ENCODE measurements at places on chromosomes 4 and X.

DNA sequence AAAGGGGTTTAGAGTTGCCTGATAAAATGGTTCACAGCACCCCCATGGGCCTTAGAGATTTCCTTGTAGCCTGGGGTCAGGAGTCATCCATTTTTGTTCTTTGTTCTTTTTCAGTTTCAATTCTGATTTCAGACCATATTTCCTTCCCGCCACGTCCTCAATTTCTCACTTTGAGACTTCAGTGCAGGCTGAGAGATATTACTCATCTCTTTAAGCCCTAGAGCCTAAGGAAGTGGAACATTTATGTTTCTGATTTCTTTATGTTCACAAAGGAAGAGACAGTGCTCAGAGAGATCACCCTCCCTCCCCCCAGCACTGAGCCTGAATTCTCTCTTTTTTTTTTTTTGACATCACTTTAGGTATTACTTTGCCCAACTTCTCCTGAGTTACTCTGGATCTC, 56.3 kb downstream of the MSN start:
- H3K27me3 ChIP-seq: no peaks in the 10 kb centered on the region
- H3K4me1 ChIP-seq: no peaks in the 10 kb centered on the region
- no peak overlapping the region for H3K27ac ChIP-seq
- peaks cover 3% of the 10 kb centered on the region for H3K36me3 ChIP-seq

- H3K4me3 ChIP-seq: peak overlapping the region; percentile 15
- peak overlapping the region; percentile 89 for H3K27ac ChIP-seq
- H3K27me3 ChIP-seq: no peaks in the 10 kb centered on the region
- H3K36me3 ChIP-seq: no peaks in the 10 kb centered on the region
- peaks cover 63% of the 10 kb centered on the region for H3K4me1 ChIP-seq
- DNase-seq: peak; percentile 84
Measured at GRCh38 chrX:6748595-6748994, 213.7 kb upstream of the VCX3A start.

- H3K4me3 ChIP-seq: no peak overlapping the region
- no peaks in the 10 kb centered on the region for H3K27me3 ChIP-seq
- H3K4me1 ChIP-seq: peaks cover 16% of the 10 kb centered on the region
- DNase-seq: no peak
- H3K27ac ChIP-seq: no peak overlapping the region
Measured at GRCh38 chr4:113294908-113295307, 245.5 kb downstream of the ANK2 start.

DNA sequence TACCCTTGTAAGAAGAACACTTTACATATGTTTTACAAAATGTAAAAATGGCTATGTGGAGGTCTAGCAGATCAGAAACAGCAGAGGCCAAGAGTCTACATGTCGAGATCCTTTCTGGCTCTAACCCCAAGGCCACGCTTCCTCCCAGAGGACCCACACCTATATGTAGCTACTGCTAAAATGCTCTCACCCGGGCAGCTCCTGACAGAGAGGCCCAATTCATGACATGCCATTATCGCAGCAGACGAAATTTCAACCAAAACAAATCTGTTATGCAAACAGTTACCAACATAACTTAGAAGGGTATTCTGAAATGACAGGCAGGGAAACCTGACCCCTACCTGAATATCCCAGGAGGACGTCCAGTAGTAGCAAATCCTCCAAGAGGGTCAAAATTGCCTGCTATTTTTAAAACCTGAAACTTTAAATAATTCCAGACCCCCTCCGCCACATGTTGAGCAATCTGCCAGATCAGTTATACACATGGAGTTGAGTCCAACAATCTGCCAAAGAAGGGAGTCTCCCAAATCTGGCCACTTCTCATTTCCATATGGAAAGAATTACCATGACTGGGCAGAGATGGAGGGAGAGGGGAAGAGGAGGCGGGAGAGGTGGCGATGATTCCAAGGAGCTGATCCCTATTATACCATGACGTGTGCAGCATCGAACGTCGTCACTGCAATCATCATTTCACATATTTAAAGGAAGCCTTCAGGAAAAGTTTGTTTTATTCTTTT, 192.9 kb upstream of the TBL1X start:
- H3K4me1 ChIP-seq: no peaks in the 10 kb centered on the region
- no peaks in the 10 kb centered on the region for H3K27me3 ChIP-seq
- H3K27ac ChIP-seq: no peak overlapping the region

GRCh38 chrX:39910651-39911050, 187.1 kb downstream of the BCOR start:
- no peaks in the 10 kb centered on the region for H3K36me3 ChIP-seq
- no peak for DNase-seq
- H3K4me3 ChIP-seq: no peak overlapping the region
- H3K27me3 ChIP-seq: no peaks in the 10 kb centered on the region

DNA sequence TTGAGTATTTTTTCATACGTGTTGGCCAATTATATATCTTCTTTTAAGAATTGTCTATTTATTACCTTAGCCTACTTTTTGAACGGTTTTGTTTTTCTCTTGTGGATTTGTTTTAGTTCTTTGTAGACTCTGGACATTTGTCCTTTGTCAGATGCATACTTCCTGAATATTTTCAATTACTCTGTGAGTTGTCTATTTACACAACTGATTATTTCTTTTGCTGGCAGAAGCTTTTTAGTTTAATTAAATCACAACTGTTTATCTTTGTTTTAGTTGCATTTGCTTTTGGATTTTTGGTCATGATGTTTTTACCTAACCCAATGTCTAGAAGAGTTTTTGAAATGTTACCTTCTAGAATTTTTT, 19.6 kb downstream of the UGT2B7 start:
- H3K27ac ChIP-seq: no peak overlapping the region
- no peaks in the 10 kb centered on the region for H3K4me1 ChIP-seq
- H3K27me3 ChIP-seq: no peaks in the 10 kb centered on the region
- no peaks in the 10 kb centered on the region for H3K36me3 ChIP-seq

DNA sequence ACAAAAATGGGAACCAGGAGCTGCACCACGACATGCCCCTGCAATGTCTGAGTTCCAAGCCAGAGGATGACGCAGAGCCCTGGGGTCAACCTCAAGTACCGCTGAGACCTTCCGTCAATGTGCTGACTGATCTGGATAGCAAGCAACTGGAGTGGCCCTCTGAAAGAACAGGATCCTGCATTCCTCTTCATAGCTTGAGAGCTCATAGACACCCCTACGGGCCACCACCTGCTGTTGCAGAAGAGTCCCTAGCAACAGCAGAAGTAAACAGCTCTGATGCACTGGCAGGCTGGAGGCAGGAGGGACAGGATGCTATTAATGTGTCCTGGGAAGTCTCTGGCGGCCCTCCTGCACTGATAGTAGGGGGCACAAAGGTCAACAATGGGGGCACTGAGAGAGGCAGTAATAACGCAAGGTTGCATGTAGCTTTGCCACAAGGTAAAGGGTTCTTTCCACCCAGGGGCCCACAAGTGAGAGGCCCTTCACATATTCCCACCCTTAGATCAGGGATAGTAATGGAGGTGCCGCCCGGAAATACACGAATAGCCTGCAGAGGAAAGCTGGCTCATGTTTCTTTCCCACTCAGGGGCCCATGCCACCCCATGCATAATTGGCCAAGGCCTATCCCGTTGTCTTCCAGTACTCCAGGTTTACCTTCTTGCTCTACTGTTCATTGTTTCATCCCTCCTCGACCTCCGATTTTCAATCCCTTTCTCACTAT, 1.3 kb downstream of the PRR32 start:
- no peaks in the 10 kb centered on the region for H3K36me3 ChIP-seq
- no peak overlapping the region for H3K4me3 ChIP-seq
- H3K4me1 ChIP-seq: no peaks in the 10 kb centered on the region
- no peaks in the 10 kb centered on the region for H3K27me3 ChIP-seq
- no peak overlapping the region for H3K27ac ChIP-seq

DNA sequence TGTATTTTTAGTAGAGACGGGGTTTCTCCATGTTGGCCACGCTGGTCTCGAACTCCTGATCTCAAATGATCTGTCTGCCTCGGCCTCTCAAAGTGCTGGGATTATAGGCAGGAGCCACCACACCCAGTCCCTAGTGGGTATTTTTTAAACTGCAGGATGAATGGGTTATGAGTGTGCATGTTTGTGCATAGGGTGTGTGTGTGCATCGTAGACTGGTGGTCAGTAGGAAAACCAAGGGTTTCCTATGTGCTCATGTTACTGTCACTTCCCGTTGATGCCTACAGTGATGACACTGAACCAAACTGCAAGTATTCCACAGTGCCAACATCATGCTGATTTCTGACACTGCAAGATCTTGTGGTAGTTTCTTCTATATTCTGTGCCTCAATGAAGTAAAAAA, 41.1 kb downstream of the DDIT4L start:
- H3K4me3 ChIP-seq: no peak overlapping the region
- DNase-seq: peak; percentile 21
- no peaks in the 10 kb centered on the region for H3K27me3 ChIP-seq

GRCh38 chr4:82866706-82867385, 24.1 kb downstream of the SEC31A start:
- no peak overlapping the region for H3K4me3 ChIP-seq
- H3K4me1 ChIP-seq: no peaks in the 10 kb centered on the region
- no peaks in the 10 kb centered on the region for H3K27me3 ChIP-seq
- DNase-seq: no peak
- H3K36me3 ChIP-seq: peaks cover 10% of the 10 kb centered on the region
- H3K27ac ChIP-seq: no peak overlapping the region

DNA sequence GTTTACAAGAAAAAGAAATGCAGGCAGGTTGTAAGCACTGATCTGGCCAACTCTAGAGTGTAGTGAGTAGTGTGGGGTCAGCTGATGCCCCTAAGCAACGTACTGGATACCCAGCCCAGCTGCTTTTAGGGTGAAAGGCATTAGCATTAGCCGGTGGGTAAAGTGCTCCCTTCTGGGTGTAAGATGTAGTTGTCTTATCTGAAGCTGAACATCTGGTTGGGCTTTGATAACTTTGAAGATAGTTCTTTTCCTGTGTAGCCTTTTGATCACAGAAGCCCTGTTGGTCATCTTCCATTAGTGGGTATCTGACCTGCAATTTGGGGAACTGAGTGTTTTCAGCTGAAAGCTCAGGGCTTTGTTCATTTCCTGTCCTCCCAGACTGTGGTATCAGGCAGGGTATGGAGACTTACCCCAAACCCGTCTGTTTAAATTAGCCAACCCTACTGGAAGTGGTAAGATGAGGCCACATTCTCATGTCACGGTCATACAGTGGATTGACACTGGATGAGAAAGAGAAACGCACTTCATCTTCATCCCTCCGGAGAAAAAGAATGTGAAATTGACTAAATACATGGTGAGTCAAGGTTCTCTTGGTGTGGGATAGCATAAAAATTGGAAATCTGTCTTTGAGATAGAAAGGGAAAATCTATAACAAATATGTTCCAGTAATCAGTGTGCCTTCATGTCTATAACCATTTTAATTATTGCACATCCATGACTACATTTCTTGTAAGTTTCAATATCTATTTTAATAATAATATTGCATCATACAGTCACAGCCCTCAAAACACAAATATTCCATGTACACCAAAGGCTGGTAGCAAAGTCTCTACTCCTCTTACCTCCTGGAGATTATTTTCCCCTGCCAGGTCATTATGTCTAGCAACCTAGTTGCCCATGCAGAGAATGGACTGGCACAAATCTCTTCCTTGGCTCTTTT, 8.7 kb downstream of the RHOH start:
- peak overlapping the region; percentile 98 for H3K27ac ChIP-seq
- peaks cover 8% of the 10 kb centered on the region for H3K36me3 ChIP-seq
- peaks cover 98% of the 10 kb centered on the region for H3K4me1 ChIP-seq
- peak; percentile 71 for DNase-seq

DNA sequence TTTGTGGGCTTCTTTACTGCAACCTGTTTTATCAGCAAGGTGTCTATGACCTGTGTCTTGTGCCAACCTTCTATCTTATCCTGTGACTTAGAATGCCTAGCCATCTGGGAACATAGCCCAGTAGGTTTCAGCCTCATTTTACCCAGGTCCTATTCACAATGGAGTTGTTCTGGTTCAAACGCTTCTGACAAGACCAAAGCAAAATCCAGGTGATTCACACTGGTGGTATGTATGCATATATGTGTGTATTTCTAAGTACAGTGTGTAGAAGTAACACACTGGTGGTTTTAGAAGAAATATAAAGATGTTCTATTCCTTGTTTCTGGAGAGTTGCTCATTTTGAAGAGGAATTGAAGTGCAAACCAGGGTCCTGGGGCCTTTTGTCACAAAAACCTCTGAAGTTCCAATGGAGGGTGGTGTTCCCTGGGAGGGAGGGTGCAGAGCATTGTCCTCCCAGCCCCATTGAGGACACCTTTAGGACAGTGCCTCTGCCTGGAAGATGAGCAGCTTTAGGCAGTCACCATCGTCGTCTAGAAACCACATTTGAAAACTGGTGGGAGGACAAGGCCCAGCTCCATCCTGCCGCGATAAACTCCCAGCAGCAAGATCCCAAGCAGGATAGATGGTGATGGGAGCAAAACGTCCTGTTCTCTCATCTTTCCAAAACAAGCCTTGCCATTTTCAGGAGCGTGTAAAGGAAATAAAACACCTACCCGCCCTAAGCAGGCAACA, 191.4 kb downstream of the TSPAN5 start:
- peaks cover 4% of the 10 kb centered on the region for H3K4me1 ChIP-seq
- no peak for DNase-seq
- H3K27ac ChIP-seq: no peak overlapping the region
- H3K27me3 ChIP-seq: no peaks in the 10 kb centered on the region

DNA sequence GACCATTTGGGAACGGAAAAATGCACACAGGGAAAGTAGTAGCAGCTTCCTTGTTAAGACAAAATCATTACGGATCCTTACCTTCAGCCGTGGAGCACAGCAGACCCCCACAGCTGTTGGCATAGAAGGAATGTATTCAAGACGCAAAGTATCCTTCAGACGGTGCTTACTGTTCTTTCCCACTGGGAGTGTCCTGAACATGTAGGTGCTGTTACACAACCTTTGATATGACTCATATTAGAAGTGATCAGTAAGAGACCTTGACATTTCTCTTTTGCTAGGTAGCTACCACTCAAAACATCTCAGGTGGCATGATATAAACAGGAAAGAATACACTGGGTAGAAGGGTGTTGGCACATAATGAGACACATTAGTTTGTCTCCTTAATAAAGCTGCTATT, 154.0 kb upstream of the FMR1 start:
- no peak overlapping the region for H3K4me3 ChIP-seq
- no peak overlapping the region for H3K27ac ChIP-seq

DNA sequence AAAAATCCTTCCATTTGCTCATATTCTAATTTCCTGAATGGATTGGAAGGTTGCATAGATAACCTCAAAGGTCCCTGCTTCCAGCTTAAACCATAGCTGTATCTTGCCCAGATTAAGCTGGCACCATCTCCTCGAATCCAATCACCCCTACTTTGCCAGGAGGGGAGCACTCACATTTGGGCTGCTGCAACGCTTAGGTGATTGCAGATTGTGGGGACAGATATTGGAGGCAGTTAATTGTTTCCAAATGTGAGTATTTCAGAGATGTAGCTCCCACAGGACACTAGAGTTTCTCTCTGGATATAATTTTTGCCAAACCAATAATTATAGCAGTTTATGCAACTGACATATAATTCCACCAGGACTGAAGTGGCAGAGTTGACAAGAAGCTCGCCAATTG, 53.5 kb upstream of the ACSL1 start:
- H3K4me3 ChIP-seq: no peak overlapping the region
- DNase-seq: no peak
- no peaks in the 10 kb centered on the region for H3K4me1 ChIP-seq
- H3K36me3 ChIP-seq: no peaks in the 10 kb centered on the region
- H3K27ac ChIP-seq: no peak overlapping the region

- H3K36me3 ChIP-seq: no peaks in the 10 kb centered on the region
- no peak overlapping the region for H3K27ac ChIP-seq
- H3K27me3 ChIP-seq: no peaks in the 10 kb centered on the region
- DNase-seq: no peak
- H3K4me1 ChIP-seq: no peaks in the 10 kb centered on the region
Measured at GRCh38 chrX:69010339-69010738, 154.9 kb downstream of the PJA1 start.

All from Karpas-422 (cell line).